ENCODE measurements at places on chromosomes 2 and 18.

DNA sequence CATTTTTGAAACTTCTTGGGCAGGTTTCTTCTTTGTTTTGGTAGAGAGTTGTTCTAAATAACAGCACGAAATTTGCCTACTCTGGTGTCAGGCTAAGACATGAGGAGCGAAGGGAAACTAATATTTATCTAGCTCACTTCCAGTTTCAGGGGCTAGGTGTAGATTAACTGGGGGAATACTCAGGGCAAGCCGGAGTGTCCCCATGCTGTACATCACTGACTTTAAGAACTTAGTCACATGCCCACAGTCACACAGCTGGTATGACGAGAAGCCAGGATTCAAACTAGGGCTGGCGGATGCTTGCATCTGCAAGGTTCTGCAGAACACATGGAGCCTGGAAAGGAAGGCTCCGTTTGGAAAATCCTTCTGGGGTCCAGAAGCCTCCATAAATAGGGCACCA lies 133.3 kb downstream of the ALPK2 start:
- DNase-seq: no peak

DNA sequence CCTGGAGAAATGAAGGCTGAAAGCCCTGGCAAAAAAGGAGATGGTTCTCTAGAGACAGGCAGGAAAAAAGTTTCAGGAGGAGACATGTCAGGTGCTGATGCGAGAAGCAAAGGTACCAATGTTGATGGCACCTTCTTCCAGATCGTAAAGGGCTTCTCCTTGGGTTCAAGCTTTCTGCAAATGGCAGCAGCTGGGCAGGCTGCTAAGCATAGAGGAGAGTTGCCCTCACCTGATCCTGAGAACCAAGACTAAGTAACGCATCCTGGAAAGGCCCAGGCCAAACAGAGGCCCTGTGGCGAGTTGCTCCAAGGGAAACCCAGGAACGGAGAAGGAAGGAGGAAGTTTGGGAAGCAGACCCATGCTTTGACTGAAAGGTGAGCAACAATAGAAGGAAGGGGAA lies 23.6 kb upstream of the AFTPH start:
- no peak for DNase-seq

DNA sequence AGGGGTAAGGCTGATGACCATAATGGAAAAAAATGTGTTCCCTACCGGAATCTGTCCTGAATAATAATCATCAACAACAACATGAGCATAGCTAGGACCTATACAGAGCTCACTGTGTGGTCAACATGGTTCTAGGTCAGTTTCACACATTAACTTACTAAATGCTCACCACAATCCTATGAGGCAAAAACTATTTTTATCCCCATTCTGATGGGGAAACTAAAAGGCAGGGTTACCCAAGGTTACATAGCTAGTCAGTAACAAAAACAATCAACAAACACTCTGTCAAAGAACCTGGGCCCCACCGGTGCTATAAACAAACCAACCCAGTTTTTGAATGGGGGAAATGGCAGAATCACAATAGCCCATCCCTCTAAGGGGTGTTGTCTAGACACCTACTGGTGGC lies 40.1 kb downstream of the AOX1 start:
- DNase-seq: no peak

DNA sequence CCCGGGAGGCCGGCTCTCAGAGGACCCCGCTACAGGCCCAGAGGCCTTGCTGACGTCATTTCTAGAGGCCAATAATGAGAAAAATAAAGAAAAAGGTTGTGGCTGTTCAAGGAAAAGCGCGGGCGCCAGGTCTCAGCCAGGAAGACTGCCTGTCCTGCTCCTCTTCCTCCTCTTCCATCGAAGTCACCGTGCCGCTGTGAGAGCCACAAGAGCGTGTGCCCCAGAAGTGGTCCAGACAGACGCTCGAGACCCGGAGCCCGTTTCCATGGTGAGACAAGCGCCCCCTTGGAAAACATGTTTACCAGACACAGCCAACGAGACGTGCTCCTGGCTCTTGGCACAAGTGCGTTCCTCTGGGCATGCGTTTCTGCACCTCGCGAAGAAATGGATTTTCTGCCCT lies 210.5 kb downstream of the HDAC4 start:
- DNase-seq: no peak

GRCh38 chr2:37507051-37507410 lies 162.6 kb downstream of the QPCT start:
- DNase-seq: no peak

- DNase-seq: no peak
These were observed 64.9 kb downstream of the LPIN2 start for GRCh38 chr18:2948038-2948437.

- DNase-seq: no peak
These were observed 87.1 kb downstream of the RTP5 start for GRCh38 chr2:241956521-241957110.

- no peak for DNase-seq
These were observed 61.3 kb upstream of the CRIM1 start for GRCh38 chr2:36294316-36294721.

DNA sequence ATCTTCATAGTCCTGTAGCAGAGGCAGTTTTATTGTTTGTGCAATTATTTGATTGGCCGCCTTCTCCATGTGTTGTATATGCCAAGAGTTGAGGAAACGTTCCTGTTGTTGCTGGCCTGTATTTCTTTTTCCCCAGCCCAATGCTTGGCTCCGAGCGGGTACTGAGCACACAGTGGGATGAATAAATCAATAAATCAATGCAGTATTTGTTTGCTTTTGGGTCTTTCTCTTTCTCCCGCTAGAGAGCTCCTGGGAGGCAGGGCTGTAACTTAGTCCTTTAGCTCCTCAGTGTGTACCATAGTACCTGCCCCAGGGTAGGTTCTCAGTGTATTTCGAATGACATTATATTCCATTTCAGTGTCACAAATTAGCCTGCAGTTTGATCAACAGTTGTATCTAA lies 71.8 kb downstream of the ICOS start:
- no peak for DNase-seq

DNA sequence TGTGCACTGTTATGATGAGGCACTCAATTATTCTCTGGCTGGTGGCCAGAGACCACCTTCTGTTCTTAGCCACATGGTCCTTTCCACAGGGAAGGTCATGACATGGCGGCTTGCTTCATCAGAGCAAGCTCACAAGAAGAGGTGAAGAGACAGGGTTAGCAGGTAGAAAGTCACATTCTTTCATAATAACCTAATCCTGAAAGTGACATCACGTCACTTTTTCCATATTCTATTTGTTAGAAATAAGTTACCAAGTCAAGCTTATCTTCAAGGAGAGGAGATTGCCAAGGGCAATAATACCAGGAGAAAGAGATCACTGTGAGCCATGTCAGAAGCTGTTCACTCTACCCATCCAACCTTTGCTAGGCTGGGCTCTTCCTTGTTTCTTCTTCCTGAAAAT lies 139.4 kb downstream of the OSR1 start:
- no peak for DNase-seq

DNA sequence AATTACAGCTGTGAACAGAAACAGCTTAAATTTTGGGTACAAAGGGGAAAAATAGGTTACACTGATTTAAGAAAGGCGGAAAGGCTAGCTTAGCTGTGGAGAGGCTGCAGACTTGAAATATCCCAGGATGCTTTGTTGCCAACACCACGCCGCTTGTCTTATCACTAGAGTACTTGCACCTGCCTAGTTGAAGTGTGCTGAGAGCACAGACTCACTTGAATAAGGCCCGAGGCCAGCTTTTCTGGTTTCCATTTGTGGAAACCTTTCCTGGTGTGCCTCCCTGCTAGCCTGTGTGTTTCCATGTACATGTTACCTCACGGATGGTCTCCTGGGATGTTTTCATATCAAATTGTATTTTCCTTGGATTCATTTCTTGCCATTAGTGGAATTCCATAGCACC lies 3.2 kb downstream of the CABLES1 start:
- DNase-seq: no peak

DNA sequence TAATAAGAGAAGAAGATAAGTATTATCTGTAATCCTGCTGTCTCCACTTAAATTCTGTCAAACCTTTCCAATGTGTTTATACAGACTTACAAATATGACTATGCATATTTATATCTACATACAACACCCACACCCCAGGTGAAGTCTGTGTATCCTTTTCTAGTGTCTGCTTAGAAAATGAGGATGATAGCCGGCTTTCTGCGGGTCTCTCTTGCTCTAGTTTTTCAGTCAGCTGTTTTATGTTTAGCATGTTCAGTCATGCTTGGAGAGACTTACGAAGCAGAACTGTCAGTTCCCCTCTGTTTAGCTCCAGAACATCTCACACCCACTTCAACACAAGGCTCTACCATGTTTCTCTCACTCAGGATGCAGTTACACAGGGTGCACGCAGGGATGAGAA lies 137.3 kb upstream of the NFATC1 start:
- no peak for DNase-seq

- DNase-seq: peak; percentile 62
These were observed 1.3 kb downstream of the HS6ST1 start for GRCh38 chr2:128317181-128317898.

GRCh38 chr18:73240899-73241298 lies 373.1 kb upstream of the NETO1 start:
- no peak for DNase-seq

DNA sequence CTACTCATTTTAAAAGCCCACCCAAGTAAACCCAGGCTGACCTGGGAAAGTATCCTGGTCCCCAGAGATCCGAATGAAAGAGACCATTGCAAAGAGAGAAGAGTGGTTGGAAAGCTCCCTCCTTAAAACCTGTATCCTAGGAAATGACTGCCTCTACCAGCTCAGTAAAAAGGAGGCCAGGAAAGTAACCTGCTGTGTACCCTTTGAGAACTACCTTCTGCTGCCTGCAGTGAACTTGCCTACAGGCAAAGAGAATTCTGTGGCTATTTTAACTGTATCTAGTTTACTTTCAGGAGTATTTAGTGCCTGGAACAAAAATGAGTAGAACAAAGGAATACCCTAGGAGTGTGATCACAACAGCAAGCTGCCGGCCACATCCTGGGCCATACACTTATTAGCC lies 641.7 kb upstream of the NRXN1 start:
- DNase-seq: no peak

DNA sequence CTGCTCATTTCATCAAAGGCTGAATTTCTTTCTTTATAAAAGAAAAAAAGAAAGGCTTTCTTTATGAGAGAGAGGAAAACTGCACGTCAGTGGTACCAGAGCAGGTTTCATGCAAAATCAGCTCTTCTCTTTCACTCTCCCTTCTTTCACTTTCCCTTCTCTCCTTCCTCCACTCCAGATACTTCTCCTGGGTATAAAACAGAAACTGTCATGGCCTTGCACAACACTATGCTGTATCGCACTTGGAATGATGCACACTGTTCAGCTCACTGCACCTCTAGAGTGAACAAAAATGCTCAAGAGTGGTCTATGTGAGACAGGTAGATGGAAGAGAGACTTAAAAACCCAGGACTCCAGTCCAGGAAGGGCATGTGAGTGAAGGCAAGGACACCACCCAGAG lies 73.8 kb downstream of the KLF7 start:
- DNase-seq: no peak

DNA sequence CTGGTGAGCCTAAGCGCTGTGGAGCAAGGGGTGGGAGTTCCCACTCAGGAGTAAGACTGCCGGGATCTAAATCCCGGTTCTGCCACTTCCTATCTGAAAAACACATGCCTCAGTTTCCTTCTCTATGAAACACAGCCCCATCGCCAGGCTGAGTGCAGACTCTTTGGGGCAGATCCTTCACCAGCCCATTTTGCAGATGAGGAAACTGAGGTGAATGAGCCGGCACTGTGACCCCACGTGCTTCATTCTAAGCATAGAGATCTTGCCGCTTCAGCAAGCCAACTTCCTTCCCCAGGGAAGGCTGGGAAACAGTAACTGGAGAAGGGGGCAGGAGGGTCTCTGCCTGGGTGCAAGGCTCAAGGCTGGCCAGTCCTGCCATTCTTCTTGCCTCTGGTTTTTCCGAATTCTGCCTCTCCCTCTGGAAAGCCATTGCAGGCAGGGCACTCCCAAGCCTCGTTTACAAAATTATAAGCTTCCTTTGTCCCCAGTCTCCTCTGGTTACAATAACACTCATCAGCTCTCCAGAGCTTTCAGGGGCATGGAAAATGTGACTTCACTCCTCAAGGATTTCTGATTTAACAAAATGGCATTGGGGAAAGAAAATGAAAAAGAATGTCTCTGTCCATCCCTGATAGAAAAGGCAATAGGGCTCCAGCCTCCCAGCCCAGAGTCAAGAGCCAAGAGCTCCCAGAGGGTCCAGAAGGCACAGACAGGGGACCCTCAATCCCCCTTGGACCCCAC lies 249.2 kb downstream of the TNS1 start:
- DNase-seq: peak; percentile 76

DNA sequence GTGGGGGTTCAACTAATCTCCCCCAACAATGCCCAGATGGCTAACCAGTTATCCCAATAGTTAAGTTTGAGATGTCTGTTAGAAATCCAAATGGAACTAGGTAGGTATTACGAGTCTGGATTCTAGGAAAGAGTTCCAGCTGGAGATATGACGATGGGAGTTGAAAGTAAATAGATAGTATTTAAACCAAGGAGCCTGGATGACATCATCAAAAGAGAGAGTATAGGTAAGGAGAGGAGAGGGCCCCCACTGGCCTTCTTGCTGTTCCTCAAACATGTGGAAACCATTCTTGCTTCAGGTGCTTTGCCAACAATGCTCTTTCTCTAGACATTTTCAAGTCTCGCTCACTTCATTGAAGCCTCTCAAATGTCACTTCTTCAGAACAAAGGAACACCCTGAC lies 26.0 kb upstream of the PAIP2B start:
- no peak for DNase-seq

- peak; percentile 43 for DNase-seq
These were observed 24.9 kb downstream of the TET3 start for GRCh38 chr2:74009577-74009976.

DNA sequence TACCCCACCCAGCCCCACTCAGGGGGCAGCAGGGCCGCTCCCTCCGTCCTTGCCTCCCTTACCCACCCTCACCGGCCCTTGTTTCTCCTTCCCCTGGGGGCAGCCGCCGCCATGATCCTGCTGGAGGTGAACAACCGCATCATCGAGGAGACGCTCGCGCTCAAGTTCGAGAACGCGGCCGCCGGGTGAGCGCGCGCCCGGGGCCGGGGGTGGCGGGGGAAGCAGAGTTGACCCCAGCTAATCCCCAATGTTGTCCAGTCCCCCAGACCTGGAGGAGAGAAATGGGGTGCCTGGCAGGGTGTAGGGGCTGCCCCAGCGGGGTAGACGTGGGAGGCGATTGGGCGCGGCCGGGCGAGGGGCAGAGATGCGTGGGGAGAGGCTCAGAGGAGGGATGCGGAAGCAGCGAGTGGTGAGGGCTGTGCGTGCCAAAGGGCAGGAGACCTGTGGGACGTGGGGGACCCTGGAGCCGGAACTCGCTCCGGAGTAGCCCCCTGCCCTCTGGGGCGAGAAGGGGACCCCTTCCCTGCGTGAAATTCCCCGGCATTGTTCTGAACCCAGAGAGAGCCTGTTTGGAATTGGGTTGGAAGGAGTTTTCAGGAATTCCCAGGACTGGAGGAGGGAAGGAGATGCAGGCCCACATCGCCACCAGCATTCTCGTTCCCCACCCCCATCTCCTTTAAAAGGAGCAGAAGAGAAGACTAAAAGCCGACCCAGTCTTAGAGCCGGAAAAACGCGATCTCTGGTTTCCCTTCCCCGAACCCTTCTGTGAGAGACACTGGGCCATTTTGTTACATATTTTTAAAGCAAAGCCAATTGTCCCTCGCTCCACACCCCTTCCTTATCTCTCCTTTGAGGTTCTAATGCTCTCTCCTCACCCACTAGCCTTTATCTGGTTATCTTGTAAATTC lies 625 bp downstream of the ARPC2 start:
- DNase-seq: peak; percentile 76

GRCh38 chr2:55934337-55934736 lies 10.8 kb upstream of the EFEMP1 start:
- DNase-seq: no peak

- DNase-seq: no peak
These were observed 31.7 kb upstream of the ZNF396 start for GRCh38 chr18:35408843-35409261.
